ENCODE measurements at places on chromosomes 1 and 21. TPM values are rescaled to one million over a fixed set of nuclear protein-coding genes. Genes with fewer than 3 reads are reported as not detected.

- no peak for DNase-seq
- H3K4me1 ChIP-seq = no peaks in the 10 kb centered on the region
- no peaks in the 10 kb centered on the region for H3K36me3 ChIP-seq
- H3K27ac ChIP-seq = no peak overlapping the region
Measured at GRCh38 chr1:204630132-204630905, 55.2 kb downstream of the LRRN2 start.

- peak within 1 kb of the TSS; percentile 73 for H3K4me3 ChIP-seq
- no peaks in the 10 kb centered on the region for H3K36me3 ChIP-seq
- peaks cover 13% of the 10 kb centered on the region for H3K4me1 ChIP-seq
- peak within 1 kb of the TSS; percentile 81 for H3K27ac ChIP-seq
- DNase-seq = no peak
Measured at GRCh38 chr1:212699625-212700222, at the start of gene BATF3. TSS of gene BATF3 (minus strand) at chr1:212699840. CDS start at chr1:212699762, 78 bp downstream.

DNA sequence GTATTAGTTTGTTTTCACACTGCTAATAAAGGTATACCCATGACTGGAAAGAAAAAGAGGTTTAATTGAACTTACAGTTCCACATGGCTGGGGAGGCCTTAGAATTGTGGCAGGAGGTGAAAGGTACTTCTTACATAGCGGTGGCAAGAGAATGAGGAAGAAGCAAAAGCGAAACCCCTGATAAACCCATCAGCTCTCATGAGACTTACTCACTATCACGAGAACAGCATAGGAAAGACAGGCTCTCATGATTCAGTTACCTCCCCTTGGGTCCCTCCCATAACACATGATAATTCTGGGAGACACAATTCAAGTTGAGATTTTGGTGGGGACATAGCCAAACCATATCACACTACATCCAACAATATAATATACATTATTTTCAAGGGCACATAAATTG, 145.7 kb upstream of the BARHL2 start:
- H3K27me3 ChIP-seq = no peaks in the 10 kb centered on the region
- no peaks in the 10 kb centered on the region for H3K4me1 ChIP-seq
- no peak overlapping the region for H3K27ac ChIP-seq
- no peaks in the 10 kb centered on the region for H3K36me3 ChIP-seq
- H3K4me3 ChIP-seq = no peak overlapping the region
- DNase-seq = no peak

DNA sequence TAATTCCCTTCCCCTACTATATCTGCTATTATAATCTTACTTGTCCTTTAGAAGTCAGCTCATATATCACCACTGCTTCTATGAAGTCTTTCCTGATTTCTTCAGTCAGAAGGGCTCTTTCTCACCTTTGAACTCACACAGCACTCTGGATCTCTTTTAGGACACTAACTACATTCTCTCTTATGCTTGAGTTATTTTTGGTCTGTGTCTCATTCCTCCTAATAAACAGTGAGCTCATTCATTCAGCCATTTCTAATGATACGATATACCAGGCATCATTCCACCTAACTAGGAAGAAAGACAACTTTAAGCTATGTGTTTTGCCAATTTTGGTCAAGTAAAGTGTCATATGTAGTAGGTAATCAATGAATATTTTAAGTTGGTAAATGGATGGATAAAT, 1.2 kb upstream of the STYXL2 start:
- H3K27ac ChIP-seq = no peak overlapping the region
- peaks cover 14% of the 10 kb centered on the region for H3K4me1 ChIP-seq
- no peak overlapping the region for H3K4me3 ChIP-seq
- H3K36me3 ChIP-seq = no peaks in the 10 kb centered on the region
- H3K27me3 ChIP-seq = no peaks in the 10 kb centered on the region
- no peak for DNase-seq

DNA sequence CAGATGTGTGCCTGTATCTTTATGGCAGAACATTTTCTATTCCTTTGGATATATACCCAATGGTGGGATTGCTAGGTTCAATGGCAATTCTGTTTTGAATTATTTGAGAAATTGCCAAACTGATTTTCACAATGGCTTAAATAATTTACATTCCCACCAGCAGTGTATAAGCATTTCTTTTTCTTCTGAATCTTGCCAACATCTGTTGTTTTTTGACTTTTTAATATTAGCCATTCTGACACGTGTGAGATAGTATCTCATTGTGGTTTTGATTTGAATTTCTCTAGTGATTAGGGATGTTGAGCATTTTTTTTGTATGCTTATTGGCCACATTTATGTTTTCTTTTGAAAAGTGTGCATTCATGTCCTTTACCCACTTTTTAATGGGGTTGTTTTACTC, 864.3 kb upstream of the ADAMTS5 start:
- H3K4me3 ChIP-seq = no peak overlapping the region
- H3K36me3 ChIP-seq = no peaks in the 10 kb centered on the region
- H3K27me3 ChIP-seq = no peaks in the 10 kb centered on the region
- no peaks in the 10 kb centered on the region for H3K4me1 ChIP-seq
- H3K27ac ChIP-seq = no peak overlapping the region
- no peak for DNase-seq

DNA sequence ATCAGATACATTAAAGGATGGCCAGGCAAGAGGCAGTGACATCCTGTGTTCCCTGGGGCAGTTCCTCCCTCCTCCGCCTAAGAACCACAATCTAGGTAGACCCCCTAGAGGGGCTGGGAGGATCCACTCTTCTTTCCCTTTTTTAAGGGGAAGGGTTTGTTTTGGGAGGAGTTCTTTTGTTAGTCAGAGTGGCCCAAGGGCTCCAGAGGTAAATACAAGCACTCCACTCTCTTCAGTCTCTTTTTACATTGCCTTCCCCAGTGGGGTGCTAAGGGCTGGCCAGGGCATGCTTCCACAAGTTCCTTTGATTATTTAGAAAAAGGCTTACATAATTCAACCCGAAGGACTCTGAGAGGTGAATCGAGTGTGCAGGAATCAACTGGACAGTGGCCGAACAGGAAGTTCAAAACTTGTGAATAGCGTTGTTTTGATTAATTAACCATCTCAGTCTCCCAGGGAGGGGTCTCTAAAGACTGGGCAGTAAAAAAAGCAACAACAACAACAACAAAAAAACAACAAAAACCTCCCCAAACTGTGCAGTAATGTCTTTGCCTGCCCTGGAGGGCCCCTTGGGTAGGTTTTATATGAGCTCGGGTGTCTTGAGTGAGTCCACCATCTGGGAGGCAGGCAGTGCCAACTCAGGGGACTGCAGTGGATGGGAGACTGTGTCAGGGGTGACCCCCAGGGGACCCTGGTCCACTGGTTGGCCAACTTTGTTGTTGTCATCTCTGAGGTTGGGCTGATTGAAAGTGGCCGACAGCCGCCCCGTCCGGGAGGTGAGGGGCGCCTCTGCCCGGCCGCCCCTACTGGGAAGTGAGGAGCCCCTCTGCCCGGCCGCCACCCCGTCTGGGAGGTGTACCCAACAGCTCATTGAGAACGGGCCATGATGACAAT, 33.2 kb upstream of the ENO1 start:
- no peaks in the 10 kb centered on the region for H3K4me1 ChIP-seq
- no peak overlapping the region for H3K4me3 ChIP-seq
- no peaks in the 10 kb centered on the region for H3K27me3 ChIP-seq
- no peak for DNase-seq

DNA sequence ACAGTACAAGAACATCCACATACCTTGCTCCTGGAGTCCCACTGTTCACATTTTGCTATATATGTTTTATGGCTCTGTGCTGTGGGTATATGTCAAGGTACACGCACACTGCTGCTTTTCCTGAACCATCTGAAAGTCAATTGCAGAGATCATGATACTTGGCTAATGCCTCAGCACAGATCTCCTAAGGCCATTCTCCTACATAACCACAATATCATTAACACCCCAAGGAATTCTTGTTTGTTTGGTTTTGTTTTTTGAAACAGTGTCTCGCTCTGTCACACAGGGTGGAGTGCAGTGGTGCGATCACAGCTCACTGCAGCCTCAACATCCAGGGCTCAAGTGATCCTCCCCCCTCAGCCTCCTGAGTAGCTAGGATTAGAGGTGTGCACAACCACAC, 16.0 kb downstream of the CTNNBIP1 start:
- H3K27me3 ChIP-seq = no peaks in the 10 kb centered on the region
- DNase-seq = no peak
- H3K4me3 ChIP-seq = no peak overlapping the region
- peaks cover 11% of the 10 kb centered on the region for H3K4me1 ChIP-seq
- no peaks in the 10 kb centered on the region for H3K36me3 ChIP-seq
- no peak overlapping the region for H3K27ac ChIP-seq

DNA sequence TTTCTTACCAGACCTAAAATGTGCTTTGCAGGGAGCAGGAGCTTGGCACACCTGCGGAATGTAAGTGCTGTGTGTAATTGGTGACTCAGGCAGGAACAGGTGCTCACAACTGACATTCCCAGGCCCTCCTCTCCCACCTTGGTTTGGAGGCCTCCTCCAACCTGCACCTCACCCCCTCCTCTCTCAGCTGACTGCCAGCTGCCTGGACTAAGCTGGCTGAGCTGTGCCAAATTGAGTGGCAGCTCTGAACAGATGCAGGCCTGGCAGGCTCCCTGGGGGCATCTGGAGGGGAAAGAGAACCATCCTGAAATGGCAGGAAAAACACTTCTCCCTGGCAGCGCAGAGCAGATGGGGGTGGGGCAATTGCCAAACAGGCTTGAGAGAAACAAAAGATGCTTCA, 91.7 kb upstream of the PGBD5 start:
- no peaks in the 10 kb centered on the region for H3K27me3 ChIP-seq
- no peak overlapping the region for H3K27ac ChIP-seq
- H3K36me3 ChIP-seq = no peaks in the 10 kb centered on the region
- H3K4me1 ChIP-seq = no peaks in the 10 kb centered on the region
- H3K4me3 ChIP-seq = no peak overlapping the region

- DNase-seq = no peak
- no peak overlapping the region for H3K27ac ChIP-seq
- H3K4me1 ChIP-seq = no peaks in the 10 kb centered on the region
Measured at GRCh38 chr1:64608005-64608650, 136.7 kb upstream of the RAVER2 start.

GRCh38 chr1:2840036-2840809, 38.7 kb upstream of the TTC34 start:
- no peaks in the 10 kb centered on the region for H3K36me3 ChIP-seq
- H3K4me1 ChIP-seq = no peaks in the 10 kb centered on the region
- H3K27me3 ChIP-seq = no peaks in the 10 kb centered on the region
- H3K27ac ChIP-seq = no peak overlapping the region

DNA sequence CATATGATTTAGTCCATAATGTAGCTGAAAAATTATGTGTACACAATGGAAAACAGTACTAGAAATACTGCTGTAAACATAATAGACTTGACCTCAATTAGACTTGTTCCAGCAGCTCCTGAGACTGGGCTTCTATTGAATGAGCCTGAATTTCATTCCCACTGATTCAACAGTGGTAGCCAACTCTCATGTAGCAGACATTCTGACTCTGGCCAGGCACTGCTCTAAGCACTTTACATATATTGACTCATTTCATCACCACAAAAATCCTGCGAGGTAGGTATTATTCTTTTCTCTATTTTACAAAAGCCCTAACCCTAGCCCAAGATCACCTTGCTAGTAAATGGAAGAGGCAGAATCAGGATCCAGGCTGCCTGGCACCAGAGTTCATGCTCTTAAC, 12.8 kb upstream of the CTSS start:
- no peaks in the 10 kb centered on the region for H3K4me1 ChIP-seq
- H3K27me3 ChIP-seq = no peaks in the 10 kb centered on the region
- no peaks in the 10 kb centered on the region for H3K36me3 ChIP-seq

- no peak overlapping the region for H3K4me3 ChIP-seq
- no peak for DNase-seq
- no peaks in the 10 kb centered on the region for H3K36me3 ChIP-seq
Measured at GRCh38 chr1:186286615-186287315, 88.3 kb downstream of the TPR start.

- H3K27me3 ChIP-seq = no peaks in the 10 kb centered on the region
- peak; percentile 89 for DNase-seq
- H3K4me1 ChIP-seq = peaks cover 6% of the 10 kb centered on the region
Measured at GRCh38 chr1:165376041-165376810, 19.7 kb upstream of the LMX1A start.

GRCh38 chr1:53278298-53278725, 40.0 kb upstream of the MAGOH start:
- no peaks in the 10 kb centered on the region for H3K4me1 ChIP-seq
- no peak overlapping the region for H3K27ac ChIP-seq
- peaks cover 3% of the 10 kb centered on the region for H3K36me3 ChIP-seq
- H3K27me3 ChIP-seq = no peaks in the 10 kb centered on the region
- no peak for DNase-seq

Gene ATP1A2
- total RNA-seq = 316 TPM

Gene ARHGAP30
- total RNA-seq = 14.7 TPM

Gene SLC44A3
- not detected for total RNA-seq

Gene TMEM52
- not detected for total RNA-seq

Gene OPRD1
- not detected for total RNA-seq

Gene REG4
- not detected for total RNA-seq

Gene GBP7
- not detected for total RNA-seq
